ENCODE measurements at places on chromosomes 2 and 18. TPM values are rescaled to one million over a fixed set of nuclear protein-coding genes. Genes with fewer than 3 reads are reported as not detected.

DNA sequence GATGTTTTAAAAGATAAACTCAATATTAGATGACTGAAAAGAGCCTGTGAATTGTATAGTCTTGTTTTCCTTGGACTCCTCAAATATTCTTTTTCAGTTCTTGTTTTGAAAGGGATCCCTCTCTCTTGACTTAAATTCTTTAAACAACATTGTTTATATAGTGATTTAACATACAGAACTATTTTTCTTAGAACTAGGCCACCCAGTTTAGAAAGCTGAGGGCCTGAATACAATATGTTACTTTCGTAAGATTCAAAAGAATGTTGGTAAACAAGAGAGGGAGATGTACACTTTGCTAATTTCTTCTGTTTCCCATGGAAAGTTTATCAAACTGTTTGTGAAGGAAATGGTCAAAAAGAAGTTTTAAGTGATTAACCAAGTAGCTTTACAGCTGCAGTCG is 5.5 kb upstream of the TSPYL6 start:
- no peak overlapping the region for H3K27ac ChIP-seq
- no peak overlapping the region for H3K4me3 ChIP-seq
- H3K4me1 ChIP-seq = no peaks in the 10 kb centered on the region
- DNase-seq = no peak
- no peaks in the 10 kb centered on the region for H3K36me3 ChIP-seq

- H3K4me1 ChIP-seq = no peaks in the 10 kb centered on the region
- H3K27ac ChIP-seq = no peak overlapping the region
- H3K27me3 ChIP-seq = no peaks in the 10 kb centered on the region
- DNase-seq = no peak
- H3K36me3 ChIP-seq = no peaks in the 10 kb centered on the region
These were observed 5.9 kb downstream of the SERPINB11 start for GRCh38 chr18:63708650-63709049.

Gene GKN1
- total RNA-seq = not detected

DNA sequence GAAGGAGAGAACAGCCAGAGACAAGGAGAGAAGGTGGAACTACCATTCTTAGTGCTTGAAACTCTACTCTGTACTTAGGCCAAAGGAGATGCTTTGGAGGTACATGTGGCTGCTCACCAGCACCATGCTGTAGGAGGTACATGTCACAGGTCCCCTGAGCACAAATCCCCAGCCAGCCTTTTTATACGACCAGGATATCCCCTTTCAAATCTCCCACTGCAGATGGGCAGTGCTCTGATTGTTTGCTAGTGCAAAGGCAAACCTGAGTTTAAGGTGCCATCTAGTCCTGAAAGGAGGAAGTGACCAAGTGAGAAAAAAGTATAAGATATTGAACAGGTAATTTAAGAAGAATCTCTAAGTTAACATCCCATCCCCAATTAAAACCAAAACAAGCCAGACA is 17.1 kb upstream of the TTC21B start:
- H3K36me3 ChIP-seq = no peaks in the 10 kb centered on the region
- no peak overlapping the region for H3K27ac ChIP-seq
- H3K4me1 ChIP-seq = no peaks in the 10 kb centered on the region
- no peak overlapping the region for H3K4me3 ChIP-seq
- no peaks in the 10 kb centered on the region for H3K27me3 ChIP-seq

DNA sequence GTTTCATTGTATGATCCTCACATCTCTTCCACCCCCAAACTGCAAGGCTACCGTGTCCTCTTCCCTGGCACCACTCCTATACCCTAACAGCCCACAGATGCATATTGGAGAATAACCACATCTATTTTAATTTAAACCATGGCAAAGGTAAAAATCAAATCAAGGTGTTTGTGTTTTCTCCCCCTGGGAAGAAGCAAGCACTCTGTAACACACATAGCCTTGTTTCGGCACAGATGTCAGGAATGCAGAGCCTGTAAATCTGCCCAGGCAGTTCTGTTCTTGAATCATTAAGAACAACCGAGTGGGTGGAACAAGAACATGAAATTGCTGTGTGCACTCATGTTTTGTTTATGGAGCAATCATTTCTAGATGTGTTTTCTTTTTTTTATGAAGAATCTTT is 6.8 kb upstream of the COX7A2L start:
- H3K4me3 ChIP-seq = no peak overlapping the region
- H3K36me3 ChIP-seq = no peaks in the 10 kb centered on the region
- H3K27me3 ChIP-seq = no peaks in the 10 kb centered on the region
- DNase-seq = no peak
- H3K4me1 ChIP-seq = no peaks in the 10 kb centered on the region
- no peak overlapping the region for H3K27ac ChIP-seq
